ENCODE measurements at places on chromosomes 5 and 9.

GRCh38 chr9:136327304-136327974, at the start of gene GPSM1:
Gene GPSM1 (plus strand): TSS chr9:136327539. CDS start chr9:136327696, 157 bp downstream.
- DNase-seq: peak; percentile 65

DNA sequence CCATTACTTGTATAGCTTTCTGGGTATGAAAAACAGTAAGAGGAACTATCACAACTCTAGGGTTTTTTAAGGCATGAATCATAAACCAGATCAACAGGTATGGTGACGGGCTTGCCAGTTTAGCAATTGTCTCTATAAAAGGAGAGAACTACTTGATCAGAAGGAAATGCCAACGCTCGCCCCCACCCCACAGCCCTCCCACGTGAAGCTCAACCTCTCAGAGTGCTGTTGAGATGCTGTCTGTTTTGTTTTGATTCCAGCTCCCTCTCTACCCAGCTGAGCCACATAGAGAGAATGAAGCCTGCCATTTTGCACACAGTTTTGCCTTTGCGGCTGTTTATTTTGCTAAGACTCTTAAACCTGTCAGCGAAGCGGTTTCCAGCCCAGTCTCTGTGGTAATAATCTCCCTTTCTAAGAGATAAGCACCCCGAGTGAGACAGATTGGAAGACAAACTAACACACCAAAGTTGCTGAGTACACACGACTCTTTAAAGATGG, 257.9 kb upstream of the ANKRD55 start:
- peak; percentile 71 for DNase-seq

- DNase-seq: peak; percentile 12
Measured at GRCh38 chr5:133219296-133219695, 167.5 kb downstream of the HSPA4 start.

DNA sequence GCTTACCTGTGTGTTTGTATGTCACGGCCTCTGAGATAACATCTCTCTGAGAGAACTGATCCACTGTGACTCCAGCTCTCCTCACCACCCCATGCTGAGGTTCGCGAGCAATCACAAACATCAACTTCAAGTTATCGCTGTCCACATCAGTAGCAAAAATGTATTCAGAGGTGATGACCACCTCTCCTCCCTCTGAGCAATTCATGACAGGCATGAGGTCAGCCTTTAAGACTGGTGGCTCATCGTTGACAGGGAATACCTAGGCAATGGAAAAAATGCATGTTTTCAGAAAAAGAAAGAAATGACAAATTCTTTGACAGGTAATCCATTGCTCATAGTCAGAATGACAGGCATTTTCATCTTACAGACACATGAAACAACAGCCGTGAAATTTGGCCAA, 90.3 kb upstream of the CER1 start:
- no peak for DNase-seq

DNA sequence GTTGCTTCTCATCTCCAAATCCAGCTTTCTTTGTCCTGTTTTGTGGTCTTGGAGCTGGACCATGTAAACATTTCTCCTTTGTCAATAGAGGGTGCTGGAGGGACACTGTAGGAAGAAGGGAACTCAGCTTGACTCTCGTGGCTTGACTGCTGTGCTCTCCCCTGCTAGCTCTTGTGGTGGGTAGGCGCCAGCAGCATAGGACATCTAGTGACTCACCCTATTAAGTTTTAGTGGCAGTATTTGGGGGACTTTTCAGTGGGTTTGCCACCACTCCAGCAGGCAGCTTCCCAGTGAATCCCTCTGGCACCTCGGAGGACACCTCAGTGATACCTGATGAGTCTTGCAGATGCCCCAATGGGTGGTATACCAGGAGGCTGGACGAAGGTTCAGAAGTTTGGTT, 97.8 kb downstream of the TSSK1B start:
- DNase-seq: no peak

DNA sequence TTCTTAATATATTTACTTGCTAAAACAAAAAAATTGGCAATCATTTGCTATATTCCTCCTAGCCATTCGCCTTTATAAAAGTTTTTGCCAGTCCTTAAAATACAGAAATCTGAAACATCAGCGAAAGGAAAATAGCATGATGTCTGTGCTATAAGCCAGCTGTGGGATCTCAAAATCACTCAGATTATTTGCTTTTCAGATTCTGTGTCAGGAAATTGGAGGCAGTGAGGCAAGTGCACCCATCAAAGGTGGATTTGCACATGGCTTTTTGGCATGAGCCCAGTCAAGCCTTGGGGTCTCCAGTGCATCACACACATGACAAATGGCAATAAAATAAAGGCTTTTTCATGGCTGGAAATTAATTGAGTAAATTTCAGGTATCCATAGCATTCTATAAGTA, 196.8 kb upstream of the DAPK1 start:
- DNase-seq: no peak

DNA sequence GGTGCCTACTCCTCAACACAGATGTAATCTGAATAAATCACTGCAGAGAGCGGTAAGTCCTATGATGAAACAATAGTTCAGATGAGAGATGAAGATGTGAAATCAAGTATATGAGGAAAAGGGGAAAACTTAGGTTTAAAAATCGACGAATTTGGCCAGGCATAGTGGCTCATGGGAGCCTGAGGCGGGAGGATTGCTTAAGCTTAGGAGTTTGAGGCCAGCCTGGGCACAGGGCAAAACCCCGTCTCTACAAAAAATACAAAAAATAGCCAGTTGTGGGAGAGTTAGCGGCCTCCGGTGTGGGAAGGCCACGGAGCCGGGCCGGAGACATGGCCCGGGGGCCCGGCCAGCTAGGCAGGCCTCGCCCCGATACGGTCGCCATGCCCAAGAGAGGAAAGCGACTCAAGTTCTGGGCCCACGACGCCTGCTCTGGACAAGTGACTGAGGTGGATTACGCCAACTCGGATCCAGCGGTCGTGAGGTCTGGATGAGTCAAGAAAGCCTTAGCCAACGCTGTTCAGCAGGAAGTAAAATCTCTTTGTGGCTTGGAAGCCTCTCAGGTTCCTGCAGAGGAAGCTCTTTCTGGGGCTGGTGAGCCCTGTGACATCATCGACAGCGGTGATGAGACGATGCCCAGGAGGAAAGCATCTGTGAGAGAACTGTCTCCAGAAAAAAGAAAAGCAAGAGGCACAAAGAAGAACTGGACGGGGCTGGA, 62.8 kb upstream of the SUB1 start:
- DNase-seq: peak; percentile 68

DNA sequence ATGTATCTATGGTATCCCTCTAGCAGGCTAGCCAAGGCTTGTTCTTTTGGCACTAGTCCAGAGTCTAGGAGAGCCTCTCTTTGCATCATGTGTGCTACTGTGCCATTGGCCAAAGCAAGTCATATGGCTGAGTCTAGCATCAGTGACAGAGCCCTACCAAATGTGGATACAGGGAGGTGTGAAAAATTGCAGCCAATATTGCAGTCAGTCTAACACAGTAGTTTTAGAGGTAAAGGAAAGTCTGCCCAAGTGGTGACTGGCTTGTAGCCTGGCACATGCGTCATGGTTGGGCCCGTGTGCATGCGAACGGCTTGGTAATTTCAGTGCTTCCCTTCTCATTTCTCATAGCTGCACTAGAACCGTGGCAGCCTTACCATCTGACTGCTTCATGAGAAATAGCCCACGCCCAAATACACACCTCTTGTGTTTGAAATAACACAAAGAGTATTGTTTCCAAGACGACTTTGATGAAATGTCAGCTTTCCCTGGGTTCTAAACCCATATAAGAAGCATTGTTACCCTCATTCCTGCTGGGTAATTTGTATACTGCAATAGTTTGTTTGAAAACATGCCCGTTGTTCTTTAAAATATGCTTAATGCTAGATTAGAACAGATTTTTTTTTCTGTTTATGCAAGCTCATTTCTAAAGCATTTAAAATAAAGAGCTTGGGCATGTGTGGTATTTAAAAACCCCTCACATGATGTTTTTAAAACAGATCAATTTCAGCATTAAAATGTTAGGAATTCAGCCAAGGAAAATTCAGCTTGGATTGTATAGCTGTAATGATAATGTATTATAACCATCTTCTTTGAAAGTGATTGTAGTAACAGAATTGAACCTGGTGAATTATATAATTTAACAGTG, 113.2 kb downstream of the TLE4 start:
- no peak for DNase-seq

GRCh38 chr9:115289757-115290208, 171.8 kb upstream of the TNC start:
- no peak for DNase-seq

GRCh38 chr9:129746092-129746777, 6.6 kb downstream of the PTGES start:
- DNase-seq: no peak

- no peak for DNase-seq
Measured at GRCh38 chr9:101354765-101355708, 29.8 kb downstream of the BAAT start.
